ENCODE measurements at places on chromosomes 4 and X.
A peak's percentile ranks its signal among the peaks of the same experiment; 100 is the strongest.

- DNase-seq = no peak
These were observed 89.5 kb downstream of the PTTG2 start for GRCh38 chr4:38049545-38050170.

DNA sequence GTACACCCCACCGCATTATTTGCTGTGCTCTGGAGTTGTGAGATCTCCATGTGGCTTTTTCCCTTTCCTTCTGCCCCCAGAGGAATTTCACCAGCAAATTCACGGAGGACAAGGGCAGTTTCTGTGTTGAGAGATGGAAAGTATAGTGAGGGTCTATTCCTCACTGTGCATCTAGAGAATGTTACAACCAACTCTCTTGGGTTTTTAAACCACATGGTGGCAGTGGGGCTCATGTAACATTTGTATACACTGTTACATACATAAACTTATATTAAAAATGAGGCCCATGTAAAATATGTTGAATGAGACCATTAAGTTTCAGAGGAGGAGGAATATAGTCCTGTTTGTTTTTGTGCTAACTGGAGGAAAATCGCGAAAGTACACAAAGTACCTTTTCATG is 909 bp upstream of the PRKG2 start:
- no peak for DNase-seq

GRCh38 chrX:118726396-118726795 is 1.0 kb upstream of the IL13RA1 start:
- no peak for DNase-seq

DNA sequence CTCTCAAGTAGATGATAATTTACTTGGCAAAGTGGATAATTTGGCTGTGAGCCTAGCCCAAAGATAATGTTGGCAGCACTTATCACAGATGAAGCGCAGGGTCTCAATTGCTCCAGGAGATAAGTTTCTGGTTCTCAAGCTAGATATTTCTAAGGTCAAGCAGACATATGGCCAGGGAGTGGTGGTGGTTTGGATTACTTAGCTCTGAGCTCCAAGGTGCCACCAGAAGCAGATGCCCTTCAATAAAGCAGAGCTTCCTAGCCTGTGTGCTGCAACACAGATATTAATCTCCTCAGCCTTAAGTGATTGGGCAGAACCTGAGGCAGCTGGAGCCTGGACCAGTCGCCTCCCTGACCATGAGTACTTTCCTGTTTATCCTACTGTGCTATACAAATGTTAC is 79.2 kb upstream of the NALF2 start:
- no peak for DNase-seq

DNA sequence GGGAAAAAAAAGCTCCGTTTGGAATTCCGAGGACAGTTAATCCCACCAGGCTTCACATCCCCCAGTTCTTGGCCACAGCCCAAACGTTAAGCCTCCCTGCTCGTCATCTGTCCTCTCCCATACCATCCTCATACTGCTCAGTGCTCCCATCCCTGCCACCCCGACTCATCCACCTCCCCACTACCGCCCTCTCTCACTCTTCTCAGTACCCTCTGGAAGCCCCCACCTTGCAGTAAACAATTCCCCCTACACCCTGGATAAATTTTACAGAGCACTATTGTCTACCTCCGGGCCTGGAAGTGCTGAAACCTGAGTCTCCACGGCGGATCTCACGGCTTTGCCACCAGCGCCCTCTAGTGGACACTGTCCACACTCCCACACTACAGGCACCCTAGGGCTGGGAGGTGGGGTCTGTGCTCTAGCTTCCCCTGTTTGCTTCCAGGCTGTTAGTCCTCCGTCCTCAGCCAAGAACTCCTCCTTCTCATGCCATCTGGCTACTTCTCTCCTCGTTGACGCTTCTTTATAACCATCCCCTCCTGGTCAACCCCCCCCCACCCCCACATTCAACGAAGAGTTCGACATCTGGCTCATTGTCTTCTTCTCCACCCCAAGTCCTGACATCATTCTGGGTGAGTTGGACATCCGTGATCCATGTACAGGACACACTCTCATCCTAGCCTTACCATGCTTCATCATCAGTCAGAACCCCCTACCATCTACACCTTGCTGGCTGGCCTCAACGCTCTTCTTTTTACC is 54.5 kb downstream of the RTL9 start:
- peak; percentile 43 for DNase-seq

- DNase-seq = no peak
These were observed 30.9 kb downstream of the PTCHD1 start for GRCh38 chrX:23365541-23365940.

- no peak for DNase-seq
These were observed 327.1 kb upstream of the NWD2 start for GRCh38 chr4:36917413-36917812.

- DNase-seq = no peak
These were observed 870 bp downstream of the PDZD4 start for GRCh38 chrX:153829549-153829798.
